ENCODE measurements at places on chromosomes 3 and 15. TPM values are rescaled to one million over a fixed set of nuclear protein-coding genes. Genes with fewer than 3 reads are reported as not detected.
A peak's percentile ranks its signal among the peaks of the same experiment; 100 is the strongest.

- DNase-seq, result peak; percentile 86
These were observed 167.2 kb upstream of the TLE3 start for GRCh38 chr15:70264738-70265465.

- peak; percentile 12 for DNase-seq
These were observed 595.8 kb upstream of the NR2F2 start for GRCh38 chr15:95734422-95735316.

Gene LRRC2
- total RNA-seq, result 0.52 TPM

Gene C15orf62
- total RNA-seq, result 8.4 TPM

DNA sequence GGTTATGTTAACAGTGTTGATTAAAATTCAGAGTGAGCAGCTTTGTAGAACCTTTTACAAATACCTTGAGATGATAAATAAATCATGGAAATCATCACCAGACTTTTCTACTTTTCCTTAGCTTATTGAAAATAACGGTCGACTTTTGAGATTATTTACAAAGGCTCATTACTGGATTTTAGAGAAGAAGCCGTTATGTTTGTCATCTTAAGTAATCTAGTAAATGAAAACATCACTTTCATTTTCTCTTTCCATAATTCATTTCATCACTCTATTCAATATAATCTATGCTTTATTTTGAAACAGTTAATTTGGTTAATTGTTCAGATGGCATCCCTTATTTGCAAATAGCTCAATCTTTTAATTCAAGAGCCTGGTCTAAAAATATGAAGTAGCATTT lies 3.6 kb downstream of the PLCL2 start:
- no peak for DNase-seq

Measured in HT-29 (cell line).